ENCODE measurements at places on chromosomes 5 and 9.

DNA sequence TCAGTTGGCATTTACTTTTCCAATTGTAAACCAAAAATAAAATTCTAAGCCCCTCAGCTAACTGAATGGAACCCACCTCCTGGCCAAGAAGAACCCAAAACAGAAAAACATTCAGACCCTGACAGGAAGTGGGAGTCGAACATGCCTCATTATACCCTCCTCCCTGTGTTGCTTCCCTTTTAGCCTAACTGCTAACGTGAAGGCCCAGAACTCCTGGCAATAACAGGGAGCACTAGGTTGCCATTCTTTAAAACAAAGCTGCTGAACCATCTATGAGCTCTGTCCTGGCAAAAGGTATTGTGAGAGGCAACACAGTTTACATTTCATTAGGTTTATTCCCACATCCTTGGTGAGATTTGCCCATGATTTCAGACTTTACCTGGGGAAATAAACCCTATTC is 481.4 kb downstream of the CHSY3 start:
- H3K4me3 ChIP-seq = no peak overlapping the region
- H3K27me3 ChIP-seq = no peaks in the 10 kb centered on the region
- H3K36me3 ChIP-seq = no peaks in the 10 kb centered on the region

DNA sequence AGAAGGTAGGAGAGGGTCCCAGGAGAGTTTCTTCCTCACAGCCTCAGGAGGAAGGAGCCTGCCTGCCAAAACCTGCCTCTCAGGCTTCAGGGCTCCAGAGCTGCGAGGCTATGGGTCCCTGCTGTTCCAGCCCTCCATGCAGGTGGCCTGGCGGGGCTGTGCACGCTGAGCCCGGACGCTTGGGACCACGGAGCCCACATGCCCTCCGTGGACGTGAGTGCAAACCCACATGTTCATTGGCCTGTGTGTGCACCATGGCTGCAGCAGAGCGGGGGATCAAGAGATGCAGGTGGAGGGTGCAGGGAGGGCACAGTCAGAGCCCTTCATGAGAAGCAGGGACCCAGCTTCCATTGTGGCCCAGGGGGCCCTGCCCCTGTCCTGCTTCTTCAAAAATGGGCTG is 287.3 kb downstream of the IRX2 start:
- H3K4me1 ChIP-seq = no peaks in the 10 kb centered on the region
- no peak for DNase-seq
- no peak overlapping the region for H3K27ac ChIP-seq
- no peaks in the 10 kb centered on the region for H3K27me3 ChIP-seq

DNA sequence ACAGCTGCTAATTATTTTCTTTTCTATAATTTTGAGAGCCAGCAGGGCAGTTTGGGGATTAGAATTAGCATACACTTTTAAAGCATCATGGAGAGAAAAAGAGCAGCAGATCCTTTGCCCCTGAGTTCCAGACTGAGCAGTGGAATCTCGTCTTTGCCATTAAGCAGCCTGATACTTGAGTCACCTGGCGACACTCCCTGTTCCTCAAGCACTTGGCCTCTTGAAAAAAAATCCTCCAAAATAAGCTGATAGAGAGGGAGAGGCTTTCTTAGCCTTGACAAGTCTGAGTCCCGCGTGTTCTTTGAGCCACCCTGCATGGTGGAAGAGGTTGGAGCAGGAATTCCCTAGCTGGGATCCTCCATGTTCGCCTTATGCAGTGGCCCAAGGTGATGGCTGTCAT is 398.3 kb downstream of the IRX2 start:
- no peaks in the 10 kb centered on the region for H3K4me1 ChIP-seq
- no peak overlapping the region for H3K27ac ChIP-seq
- no peaks in the 10 kb centered on the region for H3K27me3 ChIP-seq

DNA sequence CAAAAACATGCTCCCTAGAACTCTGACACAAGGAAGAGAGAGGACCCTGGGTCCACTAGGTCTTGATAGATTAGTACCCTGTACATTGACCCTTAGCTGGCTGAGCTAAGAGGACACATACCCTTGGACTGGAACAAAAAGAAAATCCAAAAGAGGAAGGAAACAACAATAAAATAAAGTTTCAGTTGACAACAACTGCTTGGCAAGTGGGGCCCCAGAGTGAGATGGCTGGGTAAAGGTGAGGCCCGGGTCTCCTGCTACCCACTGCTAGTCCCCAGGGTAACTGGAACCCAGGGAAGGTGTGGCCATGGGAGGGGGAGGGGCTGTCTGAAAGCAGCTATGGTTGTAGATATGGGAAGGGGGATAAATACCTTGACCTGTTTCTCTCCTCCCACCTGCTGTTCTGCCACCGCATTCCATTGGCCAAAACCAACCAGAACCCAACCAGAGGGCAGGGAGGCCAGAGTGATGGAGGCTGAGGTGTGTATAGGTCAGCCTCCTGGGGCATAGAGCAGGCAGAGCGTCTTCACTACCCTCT is 11.7 kb downstream of the TAL2 start:
- H3K4me3 ChIP-seq = no peak overlapping the region
- DNase-seq = no peak
- H3K4me1 ChIP-seq = no peaks in the 10 kb centered on the region
- H3K36me3 ChIP-seq = no peaks in the 10 kb centered on the region
- no peaks in the 10 kb centered on the region for H3K27me3 ChIP-seq
- no peak overlapping the region for H3K27ac ChIP-seq

DNA sequence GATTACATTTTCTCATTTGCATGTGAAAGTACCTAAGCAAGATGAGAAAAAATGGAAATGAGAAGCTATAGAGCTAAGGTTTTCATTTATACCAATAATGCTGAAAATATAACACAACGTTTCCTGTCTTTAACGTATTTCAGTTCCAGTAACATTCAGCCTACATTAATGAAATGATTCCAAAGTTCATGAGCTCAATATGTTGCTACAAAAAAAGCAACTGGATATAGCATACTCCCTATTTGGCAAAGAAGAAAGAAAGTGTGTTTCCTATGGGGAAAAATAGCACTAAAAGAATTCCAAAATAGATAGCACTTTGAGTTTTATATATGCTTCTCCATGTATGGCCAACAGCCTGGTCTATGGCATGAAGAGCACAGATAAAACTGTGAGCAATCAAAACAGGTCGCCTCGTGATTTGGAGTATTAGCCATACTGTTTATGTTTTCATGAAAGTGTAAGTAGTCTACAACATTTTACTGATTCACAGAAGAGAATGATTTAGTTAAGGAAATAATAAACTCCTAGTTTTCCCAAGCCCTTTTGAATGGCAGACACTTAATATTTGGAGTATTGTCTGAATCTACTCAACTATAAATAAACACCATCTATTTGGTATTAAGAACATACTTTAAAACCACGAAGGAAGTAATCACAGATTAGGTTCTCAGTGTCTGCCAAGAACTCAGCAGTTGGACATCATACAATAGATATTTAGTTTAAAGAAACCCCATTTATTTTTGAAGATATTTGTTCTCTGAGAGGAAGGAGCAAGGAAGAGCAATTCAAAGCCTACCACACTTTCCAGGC is 258.7 kb upstream of the RASA1 start:
- no peak for DNase-seq
- no peaks in the 10 kb centered on the region for H3K36me3 ChIP-seq
- H3K4me3 ChIP-seq = no peak overlapping the region
- H3K27ac ChIP-seq = no peak overlapping the region
- H3K27me3 ChIP-seq = no peaks in the 10 kb centered on the region

DNA sequence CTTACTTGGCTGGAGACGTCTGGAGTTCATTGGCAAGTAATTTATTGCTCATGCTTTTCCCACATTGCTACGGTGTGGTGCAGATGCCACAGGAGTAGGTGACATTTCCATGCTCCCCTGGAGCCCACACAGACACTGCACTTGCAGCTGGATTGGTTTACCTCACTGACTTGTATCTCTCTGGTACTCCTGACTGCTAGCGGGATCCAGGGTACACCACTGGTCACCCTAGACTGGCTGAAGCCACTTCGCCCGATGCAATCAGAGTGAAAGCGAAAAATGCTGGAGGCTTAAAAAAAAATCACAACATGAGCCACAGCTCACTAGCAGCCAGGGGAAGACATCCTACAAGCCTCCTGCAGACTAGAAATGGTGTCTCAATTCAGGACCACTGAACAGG is 32.6 kb upstream of the SLIT3 start:
- H3K4me1 ChIP-seq = no peaks in the 10 kb centered on the region
- no peaks in the 10 kb centered on the region for H3K27me3 ChIP-seq
- no peak overlapping the region for H3K4me3 ChIP-seq
- no peaks in the 10 kb centered on the region for H3K36me3 ChIP-seq

GRCh38 chr9:21574261-21574660 is 92.1 kb upstream of the IFNE start:
- DNase-seq = no peak
- no peaks in the 10 kb centered on the region for H3K27me3 ChIP-seq
- H3K4me1 ChIP-seq = no peaks in the 10 kb centered on the region
- H3K27ac ChIP-seq = no peak overlapping the region
- no peak overlapping the region for H3K4me3 ChIP-seq

DNA sequence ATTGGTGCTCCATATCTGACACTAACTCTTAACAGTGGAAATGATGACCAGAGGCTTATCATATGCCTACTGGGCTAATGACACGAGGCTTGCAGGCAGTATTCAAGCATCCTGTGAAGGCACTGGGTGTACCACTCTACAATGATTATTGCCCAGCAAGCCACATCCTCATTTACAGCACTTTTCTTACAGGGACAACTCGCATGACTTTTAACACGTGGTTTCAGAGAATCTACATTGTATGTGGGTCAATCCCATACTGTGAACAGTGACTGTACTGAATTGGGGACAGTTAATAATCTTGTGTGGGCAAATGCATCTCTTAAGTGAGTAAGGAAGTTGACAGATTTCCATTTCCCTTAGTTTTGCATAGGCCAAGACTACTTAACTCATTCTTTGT is 260.0 kb downstream of the TRPM3 start:
- H3K36me3 ChIP-seq = no peaks in the 10 kb centered on the region
- no peak for DNase-seq
- no peaks in the 10 kb centered on the region for H3K4me1 ChIP-seq

DNA sequence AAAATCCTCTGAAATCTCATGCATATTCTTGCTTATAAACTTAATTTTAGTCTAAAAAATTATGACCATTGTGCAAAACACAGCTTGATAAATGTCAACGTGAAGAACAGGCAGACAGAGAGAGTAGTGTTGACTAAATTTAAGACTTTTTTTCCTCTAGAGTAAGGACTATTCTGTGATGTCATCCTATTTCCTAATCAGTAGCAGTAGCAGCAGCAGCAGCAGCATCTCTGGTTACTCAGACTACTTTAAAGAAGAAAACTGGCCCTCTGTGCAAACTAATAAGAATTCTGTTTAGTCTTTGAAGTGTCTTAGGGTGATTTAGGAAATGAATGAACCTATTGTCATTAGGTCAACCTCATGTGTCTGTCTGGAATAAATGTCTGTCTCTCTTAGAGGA is 403.0 kb downstream of the HINT1 start:
- H3K4me1 ChIP-seq = no peaks in the 10 kb centered on the region
- no peaks in the 10 kb centered on the region for H3K36me3 ChIP-seq
- no peak overlapping the region for H3K27ac ChIP-seq
- H3K4me3 ChIP-seq = no peak overlapping the region
- H3K27me3 ChIP-seq = no peaks in the 10 kb centered on the region

- no peaks in the 10 kb centered on the region for H3K4me1 ChIP-seq
- no peak overlapping the region for H3K4me3 ChIP-seq
- no peaks in the 10 kb centered on the region for H3K36me3 ChIP-seq
Observed at GRCh38 chr5:38237681-38238080, 20.7 kb upstream of the EGFLAM start.

GRCh38 chr9:91130796-91131318 is 230.9 kb downstream of the AUH start:
- H3K36me3 ChIP-seq = no peaks in the 10 kb centered on the region
- no peaks in the 10 kb centered on the region for H3K27me3 ChIP-seq
- no peak for DNase-seq

- H3K4me3 ChIP-seq = no peak overlapping the region
- H3K4me1 ChIP-seq = no peaks in the 10 kb centered on the region
- H3K27me3 ChIP-seq = no peaks in the 10 kb centered on the region
- H3K36me3 ChIP-seq = peaks cover 21% of the 10 kb centered on the region
- no peak for DNase-seq
- H3K27ac ChIP-seq = no peak overlapping the region
Observed at GRCh38 chr9:96459268-96460007, 9.5 kb downstream of the HABP4 start.

DNA sequence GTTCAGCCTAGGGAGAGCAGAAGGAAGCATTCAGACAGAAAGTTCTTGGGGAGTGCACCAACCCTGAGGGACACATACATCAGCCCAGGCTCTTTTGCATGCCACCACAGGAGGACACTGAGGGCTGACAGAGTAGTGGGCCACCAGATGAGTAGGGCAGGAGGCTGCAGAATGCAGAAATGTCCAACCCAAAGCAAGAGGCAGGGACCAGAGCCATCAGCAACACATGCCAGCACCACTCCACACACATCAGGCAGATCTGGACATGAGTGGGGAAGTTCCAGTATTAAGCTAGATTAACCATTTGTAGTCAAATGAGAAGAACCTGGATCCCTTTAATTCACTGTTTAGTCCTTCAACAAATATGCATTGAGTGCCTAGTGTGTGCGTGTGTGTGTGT is 35.7 kb upstream of the OTULINL start:
- no peak overlapping the region for H3K4me3 ChIP-seq
- H3K27ac ChIP-seq = no peak overlapping the region
- no peak for DNase-seq
- H3K4me1 ChIP-seq = no peaks in the 10 kb centered on the region

DNA sequence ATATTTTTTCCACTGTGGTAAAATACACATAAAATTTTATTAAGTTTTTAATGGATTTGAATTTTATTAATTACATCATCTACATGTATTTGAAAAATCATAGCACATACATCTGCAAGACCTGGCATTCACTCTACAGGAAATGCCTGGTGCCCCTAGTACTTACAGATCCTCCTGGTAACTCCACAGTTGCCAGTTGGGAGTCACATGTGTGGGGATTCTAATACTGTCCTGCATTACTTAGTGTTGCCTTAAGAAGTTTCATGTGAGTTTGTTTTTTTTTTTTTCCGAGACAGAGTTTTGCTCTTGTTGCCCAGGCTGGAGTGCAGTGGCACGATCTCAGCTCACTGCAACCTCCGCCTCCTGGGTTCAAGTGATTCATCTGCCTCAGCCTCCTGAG is 18.1 kb downstream of the KDM3B start:
- peaks cover 15% of the 10 kb centered on the region for H3K4me1 ChIP-seq
- H3K27me3 ChIP-seq = no peaks in the 10 kb centered on the region
- no peak overlapping the region for H3K27ac ChIP-seq
- no peak overlapping the region for H3K4me3 ChIP-seq
- peaks cover 26% of the 10 kb centered on the region for H3K36me3 ChIP-seq
- DNase-seq = no peak

- no peaks in the 10 kb centered on the region for H3K36me3 ChIP-seq
- H3K4me1 ChIP-seq = no peaks in the 10 kb centered on the region
- H3K4me3 ChIP-seq = no peak overlapping the region
- H3K27me3 ChIP-seq = no peaks in the 10 kb centered on the region
- no peak overlapping the region for H3K27ac ChIP-seq
- DNase-seq = no peak
Observed at GRCh38 chr5:91252916-91253315, 130.2 kb downstream of the ARRDC3 start.

Data from ascending aorta (tissue), 2 donors.